Activated CD8-positive, alpha-beta memory T cell treated with anti-CD3 and anti-CD28 coated beads for 1 hour (primary cell): ENCODE measurements at places on chromosomes 5 and 9.

DNA sequence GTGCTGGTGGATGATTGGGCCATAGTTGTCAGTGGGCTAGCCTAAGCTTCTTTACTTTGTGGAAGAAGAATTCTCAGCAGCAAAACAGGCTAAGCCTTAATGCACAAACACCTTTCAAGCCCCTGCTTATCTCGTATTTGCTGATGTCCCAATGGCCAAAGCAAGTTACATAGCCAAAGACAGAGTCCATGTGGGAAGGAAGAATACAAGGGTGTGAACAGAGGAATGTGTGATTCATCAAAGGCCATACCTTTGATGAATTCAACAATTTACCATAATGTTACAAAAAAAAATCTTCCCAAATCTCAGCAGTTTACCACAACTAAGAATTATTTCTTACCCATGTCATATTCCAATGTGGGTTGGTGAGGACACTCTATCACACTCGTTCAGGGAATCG, 1.2 kb upstream of the YTHDC2 start:
- DNase-seq, result no peak

GRCh38 chr9:135910216-135910615, 2.9 kb upstream of the CAMSAP1 start:
- DNase-seq, result no peak

- DNase-seq, result no peak
Observed at GRCh38 chr9:117827456-117827855, 123.3 kb downstream of the TLR4 start.

GRCh38 chr9:120916991-120917880, 9.4 kb downstream of the TRAF1 start:
- DNase-seq, result no peak

DNA sequence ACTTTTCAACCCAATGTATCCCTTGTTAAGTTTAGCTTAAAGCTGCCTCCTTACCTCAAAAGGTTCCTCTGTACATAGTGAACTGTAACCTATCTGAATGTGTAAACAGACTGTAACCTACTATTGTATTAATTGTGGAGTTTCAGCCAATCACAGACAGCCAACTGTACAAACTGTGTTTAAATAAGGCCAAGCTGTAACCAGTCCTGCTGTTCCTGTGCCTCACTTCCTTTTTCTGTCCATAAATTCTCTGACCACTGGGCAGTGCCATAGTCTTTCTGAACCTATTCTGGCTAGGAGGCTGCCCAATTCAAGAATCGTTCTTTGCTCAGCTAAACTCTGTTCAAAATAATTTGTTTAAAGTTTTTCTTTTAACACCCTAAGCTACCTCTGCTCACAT, 74.7 kb upstream of the DAPK1 start:
- DNase-seq, result no peak

- no peak for DNase-seq
Observed at GRCh38 chr9:133115604-133116345, 5.3 kb downstream of the RALGDS start.

DNA sequence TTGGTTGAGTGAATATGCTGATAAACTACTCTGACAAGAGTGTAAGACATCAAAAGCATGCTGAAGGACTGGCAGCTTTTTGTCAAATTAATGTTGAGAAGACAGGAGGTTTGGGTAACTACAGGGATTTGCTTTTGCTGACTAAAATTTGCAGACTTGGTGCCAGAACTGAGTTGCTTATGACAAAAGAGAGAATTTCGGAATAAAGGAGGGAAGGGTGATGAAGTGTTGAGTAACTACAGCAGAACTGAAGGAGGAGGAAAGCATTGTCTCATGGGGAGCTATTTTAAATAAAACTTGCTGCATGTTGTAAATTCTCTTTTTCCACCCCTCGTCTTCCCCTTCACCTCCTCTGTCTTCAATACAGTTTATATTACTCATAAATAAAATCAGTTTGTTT, 296.1 kb downstream of the YTHDC2 start:
- DNase-seq, result no peak

DNA sequence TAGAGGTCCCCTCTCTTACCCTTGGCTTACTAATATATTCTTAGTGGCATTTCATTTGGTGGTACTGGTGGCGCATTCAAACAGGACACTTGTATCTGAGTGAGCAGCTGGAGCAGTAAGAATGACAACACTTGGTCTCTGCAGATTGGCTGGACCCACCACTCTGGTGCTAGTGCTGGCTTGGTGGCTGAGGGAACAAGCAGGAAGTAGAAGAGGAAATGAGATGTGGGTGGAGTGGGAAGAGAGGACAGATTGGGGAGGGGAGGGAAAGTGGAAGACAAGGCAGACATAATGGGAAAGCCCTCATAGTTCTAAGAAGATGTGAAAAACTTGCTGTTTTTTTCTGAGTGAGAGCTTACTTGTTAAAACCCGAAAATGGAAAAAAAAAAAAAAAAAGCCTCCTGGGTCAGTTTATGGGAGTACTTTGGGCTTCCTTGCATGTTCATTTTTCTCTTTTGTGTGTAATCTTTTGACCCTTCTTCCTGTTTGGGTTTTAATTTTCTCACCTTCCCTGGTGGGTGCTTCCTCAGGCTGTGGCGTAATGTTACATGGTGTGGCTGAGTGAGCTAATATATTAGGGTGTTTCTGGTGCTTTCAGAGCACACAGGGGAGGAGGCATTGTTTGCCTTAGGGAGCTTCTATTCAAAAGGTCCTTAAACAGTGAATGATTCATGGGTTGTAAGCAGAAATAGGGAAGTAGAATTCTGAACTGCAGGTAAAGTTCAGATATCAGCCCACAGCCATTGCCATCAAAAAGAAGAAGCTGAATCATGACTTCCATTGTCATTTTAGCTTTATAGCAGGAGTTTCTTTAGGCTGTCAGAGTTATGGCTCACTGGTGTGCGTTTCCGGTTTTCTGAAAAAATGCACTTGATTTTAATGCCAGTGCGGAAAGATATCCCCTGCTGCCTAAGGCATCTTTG, 52.3 kb downstream of the TLE4 start:
- DNase-seq, result no peak

GRCh38 chr5:147508711-147509040, 1.2 kb downstream of the DPYSL3 start:
- DNase-seq, result no peak

DNA sequence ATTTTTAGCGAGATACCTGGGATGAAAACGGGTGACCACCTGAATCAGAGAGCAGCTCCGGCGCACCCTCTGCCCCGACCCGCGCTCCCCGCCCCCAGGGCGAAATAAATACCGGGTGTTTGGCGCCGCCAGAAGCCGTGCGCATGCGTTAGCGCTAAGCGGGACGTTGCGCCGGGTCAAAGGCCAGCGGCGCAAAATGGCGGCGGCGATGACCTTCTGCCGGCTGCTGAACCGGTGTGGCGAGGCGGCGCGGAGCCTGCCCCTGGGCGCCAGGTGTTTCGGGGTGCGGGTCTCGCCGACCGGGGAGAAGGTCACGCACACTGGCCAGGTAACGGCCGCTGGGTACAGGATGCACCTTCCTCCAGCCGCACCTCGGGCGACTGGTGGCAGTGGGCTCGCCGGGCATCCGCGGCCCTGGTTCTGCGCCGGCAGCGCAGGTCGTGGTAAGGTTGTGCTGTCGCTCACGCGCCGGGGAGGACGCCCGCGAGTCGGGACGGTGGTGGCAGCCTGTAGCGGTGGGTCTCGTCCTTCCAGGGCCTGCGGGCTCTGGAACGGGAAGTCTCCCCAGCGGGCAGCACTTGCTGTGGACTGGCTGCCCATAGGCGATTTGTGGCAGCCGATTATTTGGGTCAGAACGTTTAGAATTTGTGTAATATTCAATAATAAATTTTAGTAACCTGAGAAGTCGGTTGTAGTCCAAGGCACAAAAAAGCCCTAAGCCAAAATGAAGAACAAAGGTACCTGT, at the start of gene NDUFS6:
Gene NDUFS6 (plus strand): TSS at position 186 of the 745 bp plus-strand sequence. CDS start 11 bp downstream, at position 197.
- peak; percentile 43 for DNase-seq

GRCh38 chr5:113117543-113118115, 141.0 kb downstream of the DCP2 start:
- DNase-seq, result no peak

GRCh38 chr9:14111696-14112095, 202.2 kb downstream of the NFIB start:
- DNase-seq, result no peak

GRCh38 chr5:167228134-167228533, 1063.3 kb upstream of the WWC1 start:
- no peak for DNase-seq

DNA sequence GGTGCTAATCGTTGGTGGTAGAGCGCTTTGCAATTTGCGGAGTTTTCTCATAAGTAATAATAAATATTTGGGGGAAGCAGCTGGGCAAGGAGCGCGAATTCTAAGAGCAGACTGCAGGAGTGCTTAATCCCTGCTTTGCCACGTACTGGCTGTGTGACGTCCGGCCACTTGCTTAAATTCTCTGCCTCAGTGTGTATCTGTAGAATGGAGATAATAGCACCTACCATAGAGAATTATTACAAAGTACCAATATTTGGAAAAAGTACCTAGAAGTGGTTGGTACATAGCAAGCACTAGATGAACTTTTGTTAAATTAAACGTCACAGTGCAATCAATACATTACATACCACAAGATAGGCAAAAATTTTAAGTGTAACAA, 598 bp upstream of the TMED7 start:
- no peak for DNase-seq

- no peak for DNase-seq
Observed at GRCh38 chr9:20579524-20580314, 42.6 kb downstream of the MLLT3 start.

- no peak for DNase-seq
Observed at GRCh38 chr5:15526413-15526812, 26.4 kb downstream of the FBXL7 start.

GRCh38 chr5:149694007-149694406, 36.1 kb upstream of the PPARGC1B start:
- DNase-seq, result no peak

DNA sequence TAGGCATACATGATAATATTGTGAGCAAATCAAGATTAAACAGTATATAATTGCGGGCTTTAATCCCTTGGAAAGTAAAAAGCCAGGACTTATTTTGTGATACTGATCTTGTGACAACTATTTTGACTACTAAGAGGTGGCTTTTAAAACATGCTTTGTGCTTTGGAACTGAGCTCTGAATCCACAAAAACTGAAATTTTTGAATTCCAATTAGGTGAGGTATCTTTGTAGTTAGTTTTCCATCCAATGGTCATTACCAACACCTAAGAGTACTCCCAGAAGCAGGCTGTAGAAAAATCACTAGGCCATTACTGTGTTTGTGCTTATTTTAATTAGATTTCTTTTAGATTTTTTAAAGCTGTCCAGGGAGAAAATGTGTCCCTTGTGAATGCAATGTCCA, 559.5 kb upstream of the WWC1 start:
- DNase-seq, result no peak

DNA sequence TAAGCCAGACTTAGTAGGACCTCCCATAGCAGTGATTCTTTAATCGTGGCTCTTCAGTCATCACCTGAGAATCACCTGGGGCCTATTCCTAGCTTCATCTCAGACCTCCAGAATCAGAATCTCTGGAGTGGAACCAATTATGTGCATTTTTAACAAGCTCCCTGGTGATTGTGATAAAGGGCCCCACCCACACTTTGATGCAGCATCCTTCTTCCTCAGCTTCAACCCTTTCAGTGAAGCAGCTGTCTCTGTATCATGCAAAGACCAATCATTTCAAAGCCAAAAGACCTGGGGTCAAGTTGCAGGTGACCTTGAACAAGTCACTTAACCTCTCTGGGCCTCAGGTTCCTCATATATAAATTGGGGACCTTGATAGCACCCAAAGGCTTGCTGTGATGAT, 17.1 kb downstream of the FBXO10 start:
- no peak for DNase-seq

GRCh38 chr9:89183146-89183545, 4.5 kb upstream of the SHC3 start:
- no peak for DNase-seq

- no peak for DNase-seq
Observed at GRCh38 chr5:83714810-83715209, 5.8 kb downstream of the HAPLN1 start.

DNA sequence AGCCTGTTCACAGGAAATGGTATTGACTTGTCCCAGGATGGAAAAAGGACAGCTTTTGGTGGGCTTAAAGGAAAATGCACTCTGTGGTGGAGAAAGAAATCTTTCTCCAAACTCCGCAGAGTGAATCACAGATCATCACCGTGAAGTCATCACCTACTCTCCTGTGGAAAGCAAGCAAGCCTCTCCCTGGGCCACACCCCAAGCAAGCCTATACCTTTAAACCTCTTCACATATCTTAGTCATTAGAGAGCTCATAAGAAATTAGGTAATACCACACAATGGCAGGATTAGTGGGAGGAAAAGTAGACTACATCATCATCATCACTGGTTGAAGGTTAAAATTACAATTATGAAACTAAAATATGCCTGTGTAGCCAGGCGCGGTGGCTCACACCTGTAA, 23.2 kb downstream of the TLE1 start:
- DNase-seq, result no peak

DNA sequence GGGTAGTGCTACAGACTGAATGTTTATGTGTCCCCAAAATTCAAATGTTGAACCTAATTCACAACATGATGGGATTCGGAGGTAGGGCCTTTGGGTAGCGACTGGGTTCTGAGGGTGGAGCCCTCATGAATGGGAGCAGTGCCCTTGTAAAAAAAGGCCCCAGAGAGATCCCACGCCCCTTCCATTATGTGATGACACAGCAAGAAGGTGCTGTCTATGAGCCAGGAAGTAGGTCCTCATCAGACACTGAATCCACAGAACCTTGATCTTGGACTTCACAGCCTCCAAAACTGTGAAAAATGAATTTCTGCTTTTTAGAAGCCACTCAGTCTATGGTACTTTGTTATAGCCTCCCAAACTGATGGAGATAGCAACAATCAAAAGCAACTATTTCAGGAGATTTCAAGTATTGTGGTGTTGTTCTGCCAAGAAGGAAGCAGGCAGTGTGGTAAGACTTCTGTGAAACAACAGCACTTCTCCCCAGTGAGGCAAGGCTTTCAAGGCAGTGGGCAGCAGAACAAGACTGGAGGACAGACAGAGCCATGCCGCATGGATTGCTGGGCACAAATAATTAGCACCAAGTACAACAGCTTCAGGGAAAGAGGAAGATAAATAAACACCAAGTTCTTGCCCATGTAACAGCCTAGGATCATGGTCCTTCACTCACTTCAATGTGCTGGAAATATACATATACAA, 76.1 kb downstream of the OR2K2 start:
- no peak for DNase-seq

- DNase-seq, result no peak
Observed at GRCh38 chr5:103114440-103114839, 5.5 kb downstream of the GIN1 start.

DNA sequence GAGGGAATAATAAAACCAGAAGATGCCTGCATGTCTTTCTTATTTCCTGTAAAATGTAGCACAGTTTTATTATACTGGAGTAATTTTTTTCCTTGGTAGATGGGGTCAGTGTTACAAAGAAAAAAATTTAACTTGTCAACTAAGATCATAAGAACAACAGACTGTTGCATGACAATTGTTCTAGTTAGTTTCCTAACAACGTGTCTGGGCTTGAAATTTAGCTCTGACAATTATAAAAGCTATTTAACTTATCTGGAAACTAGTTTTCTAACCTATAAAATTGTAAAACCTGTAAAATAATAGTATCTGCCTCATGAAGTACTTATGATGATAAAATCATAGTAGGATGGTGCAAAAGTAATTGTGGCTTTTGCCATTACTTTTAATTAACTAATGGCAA, 4.9 kb downstream of the SHOC1 start:
- no peak for DNase-seq

- DNase-seq, result no peak
Observed at GRCh38 chr5:61416010-61416409, 84.0 kb downstream of the ZSWIM6 start.
